Panc1 (cell line): ENCODE measurements at places on chromosomes 16 and 17. TPM values are rescaled to one million over a fixed set of nuclear protein-coding genes. Genes with fewer than 3 reads are reported as not detected.

The SYNGR3 gene
- 15.2 TPM for total RNA-seq

The TTYH2 gene
- 8.3 TPM for total RNA-seq

The RTN4RL1 gene
- 0.80 TPM for total RNA-seq

The CTRB1 gene
- total RNA-seq, result 2.7 TPM

The C17orf100 gene
- total RNA-seq, result 2.8 TPM

The KRT25 gene
- total RNA-seq, result not detected
